Activated naive CD4-positive, alpha-beta T cell treated with anti-CD3 and anti-CD28 coated beads, Interleukin-2, amount 50 U/mL, for 16 hours (primary cell): ENCODE measurements at places on chromosomes 4 and X.

- DNase-seq = no peak
These were observed 94.8 kb downstream of the MBNL3 start for GRCh38 chrX:132393992-132394391.

DNA sequence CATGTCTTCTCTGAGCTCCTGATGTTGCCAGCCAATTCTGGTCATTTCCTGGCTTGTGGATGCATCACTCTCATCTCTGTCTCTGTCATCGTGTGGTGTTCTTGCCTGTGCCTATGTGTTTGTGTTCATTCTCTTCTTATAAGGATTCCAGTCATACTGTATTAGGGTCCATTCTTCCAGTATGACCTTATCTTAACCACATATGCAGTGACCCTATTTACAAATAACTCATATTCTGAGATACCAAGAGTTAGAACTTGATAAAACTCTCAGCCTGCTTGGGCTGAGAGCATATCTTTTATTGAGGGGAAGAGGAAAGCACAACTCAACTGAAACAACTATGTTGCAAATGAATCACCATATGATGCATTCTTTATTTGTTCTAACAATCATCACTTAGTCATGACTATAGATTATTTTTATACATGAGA is 189.0 kb upstream of the ANXA10 start:
- no peak for DNase-seq

GRCh38 chr4:59848457-59848856 is 1351.7 kb upstream of the ADGRL3 start:
- no peak for DNase-seq

DNA sequence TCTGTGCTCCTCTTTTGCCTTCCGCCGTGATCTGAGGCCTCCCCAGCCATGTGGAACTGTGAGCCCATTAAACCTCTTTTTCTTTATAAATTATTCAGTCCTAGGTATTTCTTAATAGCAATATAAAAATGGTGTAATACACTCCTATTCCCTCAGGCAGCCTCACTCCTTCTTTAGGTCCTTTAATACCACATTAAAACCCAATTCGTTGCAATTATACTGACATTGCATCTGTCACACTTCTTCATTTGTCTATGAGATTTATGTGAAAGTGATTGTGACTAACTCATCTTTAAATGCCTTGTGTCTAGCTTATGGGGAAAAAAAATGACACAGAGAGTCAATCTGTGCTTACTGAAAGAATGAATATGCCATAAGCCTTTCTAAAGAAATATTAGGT is 1035.2 kb upstream of the SLIT2 start:
- no peak for DNase-seq

DNA sequence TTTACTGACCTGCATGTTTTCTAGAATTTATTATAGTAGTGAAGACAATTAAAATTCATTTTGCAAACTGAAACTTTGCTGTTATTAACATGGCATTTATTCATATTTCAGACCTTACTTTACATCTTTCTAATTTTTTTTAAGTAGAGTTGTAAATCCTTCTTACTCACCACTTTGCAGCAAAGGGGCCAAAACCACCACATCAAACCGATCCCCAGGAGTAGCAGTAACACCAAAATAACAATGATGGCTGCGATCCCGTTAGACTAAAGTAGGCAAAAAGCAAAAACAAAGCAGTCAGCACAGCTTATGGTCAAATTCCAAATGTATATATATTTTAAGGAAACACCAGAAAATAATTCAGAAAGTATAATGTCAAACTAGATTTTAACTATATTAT is 64.7 kb downstream of the ANTXR2 start:
- no peak for DNase-seq

- DNase-seq = no peak
These were observed 369.1 kb downstream of the IL15 start for GRCh38 chr4:142005519-142005918.

DNA sequence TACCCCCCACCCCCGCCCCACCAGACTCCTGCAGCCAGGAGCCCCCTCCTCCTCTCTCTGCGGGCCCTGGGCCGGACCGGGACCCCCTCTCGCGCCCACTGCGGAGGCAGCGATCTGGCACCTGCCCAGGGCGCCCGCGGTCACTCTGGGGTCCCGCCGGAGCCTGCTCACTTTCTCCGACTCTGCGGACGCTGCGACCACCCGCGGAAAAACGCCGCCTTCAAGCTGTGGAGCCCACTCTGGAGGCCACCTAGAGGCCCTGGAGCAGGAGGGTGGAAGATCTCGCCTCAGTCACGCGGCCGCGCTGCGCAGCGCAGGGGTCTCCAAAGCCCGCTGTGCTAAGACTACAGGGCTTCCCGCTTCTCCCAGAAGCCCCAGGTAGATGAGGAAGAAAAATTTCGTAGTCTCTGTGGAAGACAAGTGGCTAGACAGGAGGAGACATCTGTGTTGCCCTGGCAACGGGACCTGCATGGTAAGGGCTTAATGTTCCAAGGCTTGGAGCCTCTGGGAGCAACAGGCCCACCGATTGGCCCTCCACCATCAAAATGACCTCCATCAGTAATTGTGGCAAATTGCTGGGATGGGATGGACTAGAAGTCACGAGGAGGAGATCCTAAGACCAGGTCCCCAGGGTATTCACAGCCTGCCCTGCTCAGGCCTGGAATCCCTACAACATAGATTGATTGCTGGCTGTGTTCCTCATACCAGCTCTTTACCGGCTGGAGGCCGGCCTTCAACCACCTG is at the start of gene PNMA6F:
PNMA6F (minus strand) TSS at position 387 of the 744 bp plus-strand sequence. CDS start 1,093 bp downstream, outside the sequence.
- DNase-seq = no peak

GRCh38 chr4:104901438-104901837 is 245.2 kb upstream of the TET2 start:
- no peak for DNase-seq

GRCh38 chrX:10062980-10063379 is 93.8 kb upstream of the CLCN4 start:
- no peak for DNase-seq

DNA sequence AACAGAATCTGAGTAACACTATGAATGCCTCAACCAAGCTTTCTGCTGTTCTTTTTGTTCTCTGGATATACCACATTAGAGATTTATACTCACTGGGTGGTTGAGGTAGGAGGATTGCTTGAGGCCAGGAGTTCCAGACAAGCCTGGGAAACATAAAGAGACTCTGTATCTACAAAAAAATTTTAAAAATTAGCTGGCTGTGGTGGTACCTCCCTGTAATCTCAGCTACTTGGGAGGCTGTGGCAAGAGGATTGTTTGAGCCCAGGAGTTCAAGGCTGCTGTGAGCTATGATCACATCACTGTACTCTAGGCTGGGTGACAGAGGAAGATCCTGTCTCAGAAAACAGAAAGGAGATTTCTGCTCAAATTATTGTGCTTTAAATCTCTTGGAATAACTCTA is 161.6 kb upstream of the RAPGEF2 start:
- DNase-seq = no peak

- no peak for DNase-seq
These were observed 589.5 kb upstream of the LCORL start for GRCh38 chr4:18611026-18611425.

GRCh38 chrX:29541038-29541437 is 674.3 kb upstream of the MAGEB2 start:
- no peak for DNase-seq

GRCh38 chr4:80434238-80434637 is 98.7 kb downstream of the CFAP299 start:
- DNase-seq = no peak

- DNase-seq = no peak
These were observed 24.8 kb downstream of the GRIA2 start for GRCh38 chr4:157245351-157245750.

DNA sequence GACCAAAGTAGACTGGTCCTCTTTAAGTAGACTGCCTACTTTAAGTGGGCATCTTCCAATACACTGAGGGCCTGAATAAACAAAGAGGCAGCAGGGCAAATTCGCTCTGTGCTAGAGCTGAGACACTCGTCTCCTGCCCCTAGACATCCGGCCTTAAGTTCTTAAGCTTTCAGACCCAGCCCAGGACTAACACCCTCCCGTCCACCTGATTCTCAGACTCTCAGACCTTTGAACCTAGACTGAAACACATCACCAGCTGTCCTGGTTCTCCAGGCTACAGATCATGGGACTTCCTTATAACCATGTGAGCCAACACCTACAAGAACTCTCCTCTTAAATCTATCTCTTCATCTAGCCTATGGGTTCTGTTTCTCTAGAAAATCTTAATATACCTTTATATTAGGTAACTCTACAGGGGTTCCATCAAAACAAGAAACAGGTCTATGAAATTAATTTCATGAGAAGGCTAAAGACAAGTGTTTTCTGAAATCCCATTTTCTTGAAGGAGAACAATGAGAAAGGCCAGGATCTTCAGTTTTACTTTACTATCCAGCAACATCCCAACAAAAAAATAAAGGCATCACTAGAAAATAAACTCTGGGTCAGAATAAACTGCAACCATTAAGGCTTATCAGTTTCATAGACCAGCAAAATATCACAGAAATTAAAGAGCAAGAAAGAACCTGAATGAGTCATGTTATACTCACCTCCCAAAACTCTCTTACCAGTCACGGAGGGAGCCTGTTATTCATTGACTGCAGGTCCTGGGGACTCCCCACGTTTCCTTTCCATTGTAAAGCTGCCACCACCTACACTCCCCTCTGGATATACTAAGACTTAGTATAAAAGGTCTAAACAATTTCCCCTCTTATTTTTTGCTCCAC is 14.8 kb downstream of the ADGRA3 start:
- DNase-seq = peak; percentile 33

DNA sequence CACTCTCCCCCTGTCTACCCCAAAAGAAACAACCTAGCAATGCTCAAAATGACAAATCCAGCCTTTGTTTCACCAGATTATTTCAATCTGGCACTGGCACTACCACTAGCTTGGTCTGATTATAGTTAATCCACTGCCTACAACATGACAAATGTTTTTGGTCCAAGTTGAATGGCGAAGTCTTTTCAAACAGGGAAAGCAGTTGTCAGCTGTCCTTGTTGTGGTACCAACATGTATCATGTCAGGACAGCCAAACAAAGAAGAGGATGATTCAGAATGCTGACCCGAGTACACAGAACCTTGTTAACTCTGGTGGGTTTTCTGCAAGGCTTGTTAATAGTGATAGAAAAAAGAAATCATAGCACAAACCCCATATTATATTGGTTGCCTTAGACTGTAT is 160.8 kb upstream of the ANK2 start:
- DNase-seq = no peak

DNA sequence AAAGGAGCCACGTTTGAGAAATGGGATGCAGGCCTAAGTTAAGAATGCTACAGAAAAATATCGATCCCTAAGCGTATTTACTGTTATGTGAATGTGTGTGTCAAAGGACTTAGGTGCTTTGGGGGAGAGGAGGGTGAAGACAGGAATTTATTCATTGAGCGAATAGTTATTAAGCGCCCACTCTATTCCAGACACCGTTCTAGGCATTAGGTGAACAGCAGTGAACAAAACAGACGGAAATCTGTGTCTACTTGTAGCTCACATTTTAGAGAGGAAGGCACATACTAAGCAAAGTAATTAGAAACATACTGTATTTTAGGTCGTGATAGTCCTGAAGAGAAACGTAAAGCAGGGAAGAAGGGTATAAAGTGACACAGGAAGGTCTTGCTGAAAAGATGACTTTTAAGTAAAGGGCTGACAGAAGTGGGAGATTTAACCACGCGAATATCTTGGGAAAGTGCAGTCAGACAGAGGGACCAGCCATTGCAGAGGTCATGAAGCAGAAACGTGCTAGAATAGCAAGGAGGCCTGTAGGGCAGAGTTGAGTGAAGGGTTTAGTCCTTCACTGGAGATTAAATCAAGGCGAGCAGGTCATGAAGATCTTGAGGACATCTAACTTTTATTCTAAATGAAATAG is 541 bp downstream of the AIMP1 start:
- no peak for DNase-seq

GRCh38 chr4:2261110-2261852 is 628 bp downstream of the MXD4 start:
- DNase-seq = peak; percentile 62

- DNase-seq = no peak
These were observed 98.9 kb downstream of the LARP1B start for GRCh38 chr4:128159967-128160366.

GRCh38 chr4:102819588-102820365 is 7.6 kb downstream of the UBE2D3 start:
- no peak for DNase-seq

DNA sequence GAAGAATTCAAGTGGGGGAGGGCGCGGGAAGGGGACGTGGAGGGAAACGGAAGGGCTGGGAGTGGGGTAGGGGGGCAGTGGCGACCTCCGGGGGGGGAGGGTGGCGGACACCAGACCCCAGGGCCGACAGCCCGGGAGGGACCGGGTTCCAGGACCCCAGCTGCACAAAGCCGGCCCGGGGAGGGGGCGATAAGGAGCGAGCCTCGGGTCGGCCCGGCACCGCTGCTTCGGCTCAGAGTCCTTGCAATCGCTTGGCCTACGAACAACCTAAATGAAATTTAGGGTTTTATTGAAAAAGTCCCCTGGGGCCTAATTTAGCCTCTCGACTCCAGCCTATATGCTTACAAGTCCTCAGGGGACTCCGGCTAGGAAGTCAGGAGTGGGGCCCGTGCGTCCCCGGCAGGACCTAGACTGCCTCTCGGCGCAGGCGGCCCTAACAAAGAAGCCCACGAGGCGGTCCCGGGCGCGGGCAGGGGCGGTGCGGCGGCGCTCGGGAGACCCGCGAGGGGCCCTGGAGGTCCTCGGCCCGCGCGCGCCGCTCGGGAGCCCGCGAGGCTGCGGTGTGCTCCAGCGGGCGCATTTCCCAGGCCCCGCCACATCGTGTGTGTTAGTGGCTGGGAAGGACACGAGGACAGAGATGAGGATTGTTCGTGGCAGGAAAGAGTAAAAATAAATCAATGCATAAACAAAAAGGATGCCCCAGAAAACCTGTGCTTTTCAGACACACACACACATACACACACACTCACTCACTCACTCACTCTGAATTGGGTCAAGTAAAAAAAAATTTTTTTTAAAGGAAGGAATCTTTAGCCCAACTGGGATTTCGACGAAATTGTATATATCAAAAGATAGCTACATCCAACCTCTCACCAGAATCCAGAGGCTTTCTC is 70.0 kb downstream of the MGST2 start:
- no peak for DNase-seq

DNA sequence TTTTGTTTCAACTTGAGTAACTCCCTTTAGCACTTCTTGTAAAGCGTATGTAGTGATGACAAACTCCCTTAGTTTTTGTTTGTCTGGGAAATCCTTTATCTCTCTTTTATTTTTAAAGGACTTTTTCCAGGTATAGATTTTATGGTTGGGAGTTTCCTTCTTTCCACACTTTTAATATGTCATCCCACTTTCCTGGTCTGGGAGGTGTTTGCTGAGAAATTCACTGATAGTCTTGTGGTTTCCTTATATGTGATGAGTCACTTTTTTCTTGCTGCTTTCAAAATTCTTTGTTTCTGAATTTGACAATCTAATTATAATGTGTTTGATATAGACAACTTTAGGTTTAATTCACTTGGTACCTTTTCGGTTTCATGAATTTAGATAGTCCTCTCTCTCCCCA is 353.9 kb downstream of the GPAT3 start:
- DNase-seq = no peak

- DNase-seq = no peak
These were observed 99.5 kb upstream of the SLC4A4 start for GRCh38 chr4:71239365-71239764.

- DNase-seq = no peak
These were observed 609.3 kb upstream of the IGFBP7 start for GRCh38 chr4:57719456-57719855.
